ENCODE measurements at places on chromosomes 7 and 10.

GRCh38 chr10:121753726-121754476 is 155.7 kb upstream of the FGFR2 start:
- peak; percentile 67 for DNase-seq

DNA sequence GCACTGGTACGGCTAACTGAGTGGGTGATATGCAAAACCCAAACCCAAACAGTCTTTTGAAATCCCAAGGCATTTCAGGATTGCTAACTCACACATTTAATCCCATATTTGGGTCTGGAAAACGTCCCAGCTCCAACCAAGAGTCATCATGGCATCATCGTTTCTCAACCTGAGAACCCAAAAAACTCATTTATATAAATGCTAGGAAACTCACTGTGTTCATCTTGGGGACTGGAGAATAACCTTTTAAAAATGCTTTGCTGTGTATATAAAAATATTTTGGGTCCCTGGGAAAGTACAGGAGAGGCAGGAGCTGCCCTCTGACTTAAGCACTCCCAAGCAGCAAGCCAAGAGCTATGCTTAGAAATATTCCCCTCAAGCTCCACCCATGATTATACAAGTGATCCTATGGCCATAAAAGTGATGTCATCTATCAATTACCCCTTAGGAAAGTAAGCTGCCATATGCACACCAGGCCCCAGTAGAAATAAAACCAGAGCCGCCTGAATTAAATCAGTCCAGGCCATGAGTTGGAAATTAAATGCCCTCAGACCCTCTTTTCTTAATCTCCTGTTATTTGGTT is 352.1 kb downstream of the FRMD4A start:
- peak; percentile 88 for DNase-seq

- DNase-seq: no peak
These were observed 525.4 kb downstream of the GALNT17 start for GRCh38 chr7:71657386-71657785.

- DNase-seq: peak; percentile 39
These were observed 97.4 kb downstream of the CPED1 start for GRCh38 chr7:121085922-121086321.

GRCh38 chr7:129295015-129295423 is 70.2 kb downstream of the AHCYL2 start:
- peak; percentile 82 for DNase-seq

Measured in AG20443 (cell line).